Placental epithelial cell (primary cell): ENCODE measurements at places on chromosomes 11 and 22. TPM values are rescaled to one million over a fixed set of nuclear protein-coding genes. Genes with fewer than 3 reads are reported as not detected.

ART1 gene
- not detected in 2 replicates for total RNA-seq

VPS11 gene
- 23.2 and 28.7 TPM in 2 replicates for total RNA-seq

APOBEC3A gene
- total RNA-seq: not detected in 2 replicates

INPPL1 gene
- total RNA-seq: 222 and 289 TPM in 2 replicates

TRIM51 gene
- not detected in 2 replicates for total RNA-seq

NCAM1 gene
- total RNA-seq: not detected in 2 replicates

ZNF214 gene
- 1.7 and 4.3 TPM in 2 replicates for total RNA-seq

TNRC6B gene
- 26.1 and 26.7 TPM in 2 replicates for total RNA-seq

AQP11 gene
- 0.39 and 1.1 TPM in 2 replicates for total RNA-seq

RCOR2 gene
- total RNA-seq: 2.9 and 4.3 TPM in 2 replicates

HBD gene
- total RNA-seq: not detected in 2 replicates

KCTD14 gene
- 5.5 and 7.9 TPM in 2 replicates for total RNA-seq

CRYBB2 gene
- 0.22 TPM in 1 of 2 replicates, not detected in the other for total RNA-seq

NFAM1 gene
- total RNA-seq: not detected in 2 replicates

DRD2 gene
- total RNA-seq: not detected in 2 replicates

CLTCL1 gene
- 5.5 and 6.3 TPM in 2 replicates for total RNA-seq

SLC22A8 gene
- not detected in 2 replicates for total RNA-seq

NF2 gene
- total RNA-seq: 47.5 and 96.3 TPM in 2 replicates

UQCC3 gene
- 5.5 and 6.2 TPM in 2 replicates for total RNA-seq

RFPL1 gene
- not detected in 2 replicates for total RNA-seq

OR4A47 gene
- total RNA-seq: not detected in 2 replicates

DRD4 gene
- not detected in 2 replicates for total RNA-seq

COPB1 gene
- 226 and 313 TPM in 2 replicates for total RNA-seq

LIF gene
- 0.22 TPM in 1 of 2 replicates, not detected in the other for total RNA-seq

NCF4 gene
- 0.65 and 3.5 TPM in 2 replicates for total RNA-seq

TMEM86A gene
- 1.3 and 2.7 TPM in 2 replicates for total RNA-seq

CCDC82 gene
- total RNA-seq: 12.6 and 14.7 TPM in 2 replicates

POTEH gene
- not detected in 2 replicates for total RNA-seq

SF3B2 gene
- 138 and 219 TPM in 2 replicates for total RNA-seq

ZP1 gene
- not detected in 2 replicates for total RNA-seq

SNX32 gene
- 1.1 and 5.5 TPM in 2 replicates for total RNA-seq

KRTAP5-10 gene
- total RNA-seq: not detected in 2 replicates

GALNT18 gene
- 0.39 and 1.1 TPM in 2 replicates for total RNA-seq

ACTN3 gene
- total RNA-seq: not detected in 2 replicates

AMOTL1 gene
- 145 and 237 TPM in 2 replicates for total RNA-seq

DTX4 gene
- total RNA-seq: 9.0 and 16.1 TPM in 2 replicates

DAGLA gene
- total RNA-seq: 6.3 and 6.6 TPM in 2 replicates

HIC2 gene
- 13.3 and 19.8 TPM in 2 replicates for total RNA-seq

SYCE3 gene
- 0.79 TPM in 1 of 2 replicates, not detected in the other for total RNA-seq

OR10A5 gene
- not detected in 2 replicates for total RNA-seq

PANX2 gene
- total RNA-seq: under 0.01 and 0.22 TPM in 2 replicates

PLEKHA7 gene
- total RNA-seq: 80.9 and 122 TPM in 2 replicates

FJX1 gene
- 0.79 and 6.5 TPM in 2 replicates for total RNA-seq

ASRGL1 gene
- not detected in 2 replicates for total RNA-seq

MRE11 gene
- total RNA-seq: 9.3 and 11.4 TPM in 2 replicates

C22orf42 gene
- not detected in 2 replicates for total RNA-seq

DLG2 gene
- 0.22 and 2.7 TPM in 2 replicates for total RNA-seq

OR4B1 gene
- total RNA-seq: not detected in 2 replicates

PCSK7 gene
- 33.8 and 49.0 TPM in 2 replicates for total RNA-seq

APOL4 gene
- not detected in 2 replicates for total RNA-seq

PHOX2A gene
- 0.39 TPM in 1 of 2 replicates, not detected in the other for total RNA-seq

SIPA1 gene
- 32.2 and 37.7 TPM in 2 replicates for total RNA-seq

C11orf91 gene
- 0.33 and 0.39 TPM in 2 replicates for total RNA-seq
